Neural progenitor cell (in vitro differentiated cells): ENCODE measurements at places on chromosomes 5 and 9. TPM values are rescaled to one million over a fixed set of nuclear protein-coding genes. Genes with fewer than 3 reads are reported as not detected.

GRCh38 chr5:171588046-171588445 lies 168.6 kb downstream of the FGF18 start:
- no peak for DNase-seq

- no peak for DNase-seq
Observed at GRCh38 chr5:167827766-167828165, 463.7 kb upstream of the WWC1 start.

DNA sequence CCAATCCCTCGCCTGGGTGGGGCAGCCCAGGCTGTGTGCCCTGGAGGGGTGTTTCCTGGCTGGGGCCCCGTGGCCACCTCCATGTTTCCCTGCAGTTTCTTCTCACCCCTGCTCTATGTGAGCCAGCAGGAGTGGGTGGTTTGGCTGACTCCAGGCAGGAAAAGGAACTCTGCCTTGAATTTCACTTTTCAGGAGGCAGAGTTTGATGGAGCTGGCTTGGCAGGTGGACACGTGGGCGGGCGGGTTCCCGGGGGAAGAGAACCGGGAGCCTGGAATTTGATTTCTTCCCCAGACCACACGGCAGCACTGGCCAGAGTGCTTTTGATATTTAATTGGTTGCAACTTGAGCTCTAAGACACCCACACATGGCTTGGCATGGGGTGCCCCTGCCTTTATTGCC lies 119.8 kb upstream of the PANK3 start:
- no peak for DNase-seq

DNA sequence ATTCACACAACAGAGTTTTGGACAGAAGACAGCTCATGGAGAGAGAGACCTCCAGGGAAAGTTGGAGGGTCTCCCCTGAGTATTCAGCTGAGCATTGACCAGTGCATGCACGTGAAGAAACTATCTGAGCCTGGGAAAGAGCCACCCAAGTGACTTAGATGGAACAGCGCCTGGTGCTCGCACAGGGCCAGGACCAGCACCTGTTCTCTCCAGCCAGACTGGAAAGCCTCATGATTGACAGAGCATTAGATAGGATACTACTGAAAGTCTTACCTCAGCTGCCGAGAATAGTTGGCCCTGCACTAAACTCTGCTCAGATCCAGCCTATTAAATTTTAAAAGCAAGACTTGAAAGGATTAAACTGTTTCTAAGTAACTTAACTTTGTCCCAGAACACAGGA lies 28.3 kb upstream of the NEURL1B start:
- DNase-seq: no peak

DNA sequence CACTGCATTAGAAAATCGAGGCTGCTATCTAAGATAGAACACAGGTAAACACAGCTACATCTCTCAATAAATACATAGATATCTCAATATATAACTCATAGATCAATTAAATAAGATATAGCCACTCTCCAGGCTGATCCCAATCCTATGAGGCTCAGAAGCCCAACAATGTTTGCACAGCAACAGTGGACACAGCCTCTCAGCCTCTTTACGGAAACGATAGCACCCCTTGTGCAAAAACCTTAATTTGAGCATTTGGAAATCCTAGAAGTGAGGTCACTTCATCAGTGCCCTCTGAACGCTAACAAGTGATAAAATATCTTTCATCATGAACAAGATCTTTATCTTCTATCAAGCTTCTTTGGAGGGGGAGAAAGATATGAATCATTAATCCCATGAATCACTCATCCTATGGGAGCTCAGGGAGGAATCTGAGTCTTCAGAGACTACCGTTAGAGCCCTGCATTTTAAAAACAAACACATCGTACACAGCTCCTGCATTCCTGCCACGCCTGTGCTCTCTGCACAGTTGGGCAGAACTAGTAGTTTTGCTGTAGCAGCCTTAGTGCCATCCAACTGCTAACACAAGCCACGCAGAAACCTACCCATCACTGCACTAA lies 71.4 kb downstream of the MED27 start:
- DNase-seq: no peak

- DNase-seq: no peak
Observed at GRCh38 chr5:76556511-76557221, 66.5 kb downstream of the F2RL2 start.

DNA sequence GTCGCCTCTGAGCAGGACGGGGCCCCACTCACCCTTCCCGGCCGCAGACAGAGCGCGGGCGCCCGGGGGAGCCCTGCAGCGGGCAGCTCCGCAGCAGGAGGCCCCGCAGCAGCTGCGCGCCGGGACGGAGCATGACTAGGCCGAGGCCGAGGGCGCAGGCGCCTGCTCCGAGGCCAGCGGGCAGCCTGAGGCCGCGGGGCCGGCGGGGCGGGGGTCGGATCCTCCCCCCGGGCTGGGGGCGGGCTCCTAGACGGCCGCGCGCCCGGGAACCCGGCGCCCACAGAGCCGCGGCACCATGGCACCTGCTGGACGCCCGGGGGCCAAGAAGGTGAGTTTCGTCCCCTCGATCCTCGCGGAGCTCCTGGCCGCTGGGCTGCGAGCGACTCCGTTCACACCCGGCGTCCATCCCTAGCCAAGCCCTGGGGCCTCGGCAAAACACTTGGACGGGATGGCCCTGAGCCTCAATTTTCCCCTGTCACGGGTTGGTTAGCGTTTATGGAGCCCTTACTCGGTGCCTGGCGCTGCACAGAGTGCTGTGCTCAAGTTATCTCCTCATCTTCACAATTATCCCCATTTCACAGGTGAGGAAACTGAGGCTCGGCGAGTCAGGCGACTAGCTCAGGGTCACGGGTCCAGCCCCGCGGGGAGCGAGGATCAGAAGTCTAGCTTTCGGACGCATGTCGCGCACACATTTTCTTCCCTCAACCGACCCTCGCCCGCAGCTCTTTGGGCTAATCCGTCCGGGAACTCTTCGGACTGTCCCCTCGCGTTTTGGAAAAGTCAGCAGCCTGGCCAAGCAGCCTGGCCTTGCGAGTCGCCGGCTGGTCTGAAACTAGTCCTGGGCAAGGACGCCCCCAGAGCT lies at the start of the genes BHMT2 and DMGDH:
BHMT2 (plus strand) TSS at position 280 of the 862 bp plus-strand sequence; CDS start at position 296, 16 bp downstream.
DMGDH (minus strand) TSS at position 187 of the 862 bp plus-strand sequence; CDS start at position 133, 54 bp downstream.
- DNase-seq: no peak

DNA sequence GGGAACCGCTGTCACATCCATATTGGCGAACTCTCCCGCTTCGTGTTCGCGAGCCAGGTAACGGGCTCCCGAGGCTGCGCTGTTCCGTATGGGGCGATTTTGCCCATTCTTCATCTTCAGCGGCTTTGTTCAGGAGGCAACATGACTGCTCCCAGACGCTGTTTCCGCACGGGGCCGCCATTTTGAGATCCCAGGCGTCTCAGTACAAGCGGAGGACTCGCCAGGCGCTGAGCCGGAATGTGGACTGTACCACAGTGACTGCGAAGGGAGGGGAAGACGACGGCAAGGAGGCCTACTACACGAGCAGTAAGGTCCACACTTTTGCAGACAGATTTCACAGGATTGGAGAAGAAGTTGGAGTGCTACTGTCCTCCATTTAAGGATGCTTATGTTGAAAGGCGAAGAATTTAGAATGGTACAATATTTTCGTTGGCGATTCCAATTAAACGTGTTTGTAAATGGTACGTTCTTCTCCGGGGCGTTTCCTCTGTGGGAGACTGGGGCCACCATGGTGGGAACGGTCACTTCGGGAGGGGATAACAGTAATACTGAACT lies 41.6 kb upstream of the ZNF300 start:
- DNase-seq: no peak

PCDHGA8 gene
- total RNA-seq: 2.3 and 3.3 TPM in 2 replicates

SPATA6L gene
- total RNA-seq: 0.99 TPM in 1 of 2 replicates, not detected in the other

MOCS2 gene
- 29.9 and 34.7 TPM in 2 replicates for total RNA-seq

PKD2L2 gene
- not detected in 2 replicates for total RNA-seq
